Fibroblast of skin of scalp (primary cell): ENCODE measurements at places on chromosomes 16 and 17.
A peak's percentile ranks its signal among the peaks of the same experiment; 100 is the strongest.

DNA sequence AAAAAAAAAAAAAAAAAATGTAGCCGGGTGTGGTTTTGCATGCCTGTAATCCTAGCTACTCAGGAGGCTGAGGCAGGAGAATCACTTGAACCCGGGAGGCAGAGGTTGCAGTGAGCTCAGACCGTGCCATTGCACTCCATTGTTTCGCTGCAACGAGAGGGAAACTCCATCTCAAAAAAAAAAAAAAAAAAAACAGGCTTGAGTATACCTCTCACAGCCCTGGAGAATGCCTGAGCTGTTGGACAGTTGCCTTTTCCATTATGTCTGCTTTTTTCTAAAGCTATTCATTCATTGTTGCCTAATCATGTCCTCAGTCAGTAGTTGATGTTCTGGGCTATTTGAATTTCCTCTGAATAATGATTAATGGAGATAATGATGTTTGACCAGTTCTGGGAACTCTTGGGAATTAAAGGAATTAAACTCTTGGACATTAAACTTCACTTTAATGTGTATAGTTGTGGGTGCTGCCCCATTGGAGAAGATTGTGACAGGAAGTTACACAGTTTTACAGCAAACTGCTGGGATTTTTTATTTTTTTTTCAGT lies 11.8 kb downstream of the HMOX2 start:
- DNase-seq: peak; percentile 47

DNA sequence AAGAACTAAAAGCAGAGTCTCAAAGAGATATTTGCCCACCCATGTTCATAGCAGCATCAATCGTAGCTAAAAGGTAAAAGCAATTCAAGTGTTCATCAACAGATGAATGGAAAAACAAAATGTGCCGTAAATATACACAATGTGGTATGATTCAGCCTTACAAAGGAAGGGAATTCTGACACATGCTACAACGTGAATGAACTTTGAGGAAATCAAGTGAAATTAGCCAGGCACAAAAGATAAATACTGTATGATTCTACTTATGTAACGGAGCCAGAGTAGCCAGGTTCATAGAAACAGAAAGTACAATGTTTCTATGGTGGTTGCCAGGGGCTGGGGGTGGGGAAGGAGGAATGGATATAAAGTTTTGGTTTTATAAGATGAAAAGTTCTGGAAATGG lies 57.8 kb upstream of the IL34 start:
- no peak for DNase-seq

GRCh38 chr16:79165506-79165905 lies 435.0 kb downstream of the MAF start:
- no peak for DNase-seq

DNA sequence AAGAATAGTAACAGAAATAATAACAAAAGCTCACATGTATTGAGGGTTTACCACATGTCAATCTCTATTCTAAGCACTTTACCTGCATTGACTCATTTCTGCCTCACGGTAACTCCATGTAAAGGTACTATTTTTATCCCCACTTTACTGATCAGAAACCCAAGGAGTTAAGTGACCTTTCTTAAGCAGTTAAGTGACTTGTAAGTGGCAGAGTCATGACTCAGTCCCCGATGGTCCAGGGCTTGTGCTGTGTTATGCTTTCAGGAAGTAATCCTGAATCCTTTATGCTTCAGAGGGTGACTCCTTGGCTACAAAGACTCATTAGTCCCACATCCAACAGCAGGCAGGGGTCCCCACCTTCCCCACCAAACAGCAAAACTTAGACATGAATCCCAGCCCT lies 66.5 kb downstream of the MRM1 start:
- no peak for DNase-seq

GRCh38 chr16:29852654-29853053 lies 10.4 kb downstream of the CDIPT start:
- peak; percentile 71 for DNase-seq

GRCh38 chr17:61806936-61807335 lies 56.4 kb downstream of the BRIP1 start:
- peak; percentile 65 for DNase-seq

DNA sequence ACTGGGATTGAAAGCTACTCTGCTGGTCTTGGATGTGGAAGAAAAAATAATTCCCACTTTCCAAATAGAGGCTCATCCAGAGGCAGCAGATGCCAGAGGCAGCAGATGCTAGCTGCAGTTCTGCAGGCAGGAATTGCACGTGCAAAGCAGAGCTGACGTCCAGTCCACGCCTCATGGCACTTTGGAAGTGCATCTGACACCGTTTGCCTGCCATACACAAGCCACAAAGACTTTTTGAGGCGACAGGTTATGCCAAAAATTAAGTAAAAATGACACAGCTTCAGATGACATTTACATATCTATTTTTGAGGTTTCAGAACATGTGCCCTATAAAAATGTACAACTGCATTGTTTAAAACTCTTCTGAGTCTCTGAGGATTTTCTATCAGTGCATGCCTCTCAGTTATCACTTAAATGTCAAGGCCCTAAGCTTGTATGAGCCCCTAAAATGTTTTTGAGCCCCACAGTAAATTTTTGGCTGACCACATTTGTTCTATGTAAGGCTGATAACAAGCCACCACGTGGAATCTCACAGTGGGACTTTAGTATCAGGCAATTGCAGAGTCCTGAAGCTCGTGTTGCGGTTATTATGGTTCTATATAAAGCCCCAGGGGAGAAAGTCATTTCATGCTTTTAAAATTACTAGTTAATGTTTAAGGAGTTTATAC lies 239.2 kb downstream of the PRKCA start:
- DNase-seq: peak; percentile 85

GRCh38 chr16:44655-45054 lies 8.8 kb downstream of the POLR3K start:
- no peak for DNase-seq

GRCh38 chr16:11285842-11286241 lies 4.7 kb upstream of the PRM1 start:
- no peak for DNase-seq

GRCh38 chr16:7508656-7509055 lies 176.0 kb downstream of the RBFOX1 start:
- DNase-seq: no peak

DNA sequence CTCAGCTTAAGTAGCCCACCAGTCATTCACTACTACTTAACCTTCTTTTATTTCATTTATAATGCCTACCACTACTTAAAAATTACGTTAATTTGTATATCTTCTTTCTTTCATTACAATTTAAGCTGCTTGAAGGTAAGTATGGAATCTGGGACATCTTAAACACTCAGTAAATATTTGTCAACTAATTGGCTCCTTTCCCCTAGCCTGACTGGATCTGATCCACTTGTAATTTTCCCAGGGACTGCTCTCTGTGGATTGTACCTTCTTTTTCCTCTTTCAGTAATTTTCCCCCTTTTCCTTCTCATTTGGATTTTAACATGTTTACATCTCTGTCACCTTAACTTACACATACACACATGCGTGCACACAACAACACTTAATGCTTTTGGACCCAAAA lies 152.4 kb upstream of the RBL2 start:
- no peak for DNase-seq

GRCh38 chr16:4613636-4614570 lies 785 bp downstream of the UBALD1 start:
- peak; percentile 31 for DNase-seq

DNA sequence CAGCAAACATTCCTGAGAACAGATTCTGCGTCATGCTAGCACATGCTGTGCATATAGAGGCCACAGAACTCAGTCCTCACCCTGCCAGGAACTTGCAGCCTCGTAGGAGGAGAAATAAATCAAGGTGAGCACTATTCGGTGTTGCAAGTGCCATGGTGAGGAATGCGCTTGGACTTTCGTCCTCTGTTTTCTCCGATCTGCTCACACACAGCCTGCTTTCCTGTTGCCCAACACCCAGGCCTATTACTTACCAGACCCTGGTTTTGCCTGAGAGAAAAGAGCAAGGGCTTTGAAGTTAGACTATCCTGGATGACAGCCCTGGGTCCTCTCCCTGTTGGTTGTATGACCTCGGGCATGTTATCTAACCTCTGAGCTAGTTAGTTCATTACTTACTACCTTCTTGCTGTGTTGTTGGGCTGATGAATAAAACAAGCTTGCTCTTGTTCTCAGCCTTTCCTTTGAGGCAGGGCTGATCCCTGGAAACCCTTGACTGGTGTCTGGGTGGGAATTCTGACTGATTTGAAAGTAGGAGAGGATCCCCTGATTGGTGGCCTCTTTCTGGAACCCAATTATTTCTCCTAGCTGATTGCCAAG lies 2.9 kb downstream of the ACSF2 start:
- DNase-seq: no peak

GRCh38 chr17:39739885-39740356 lies 2.2 kb downstream of the GRB7 start:
- DNase-seq: peak; percentile 55

DNA sequence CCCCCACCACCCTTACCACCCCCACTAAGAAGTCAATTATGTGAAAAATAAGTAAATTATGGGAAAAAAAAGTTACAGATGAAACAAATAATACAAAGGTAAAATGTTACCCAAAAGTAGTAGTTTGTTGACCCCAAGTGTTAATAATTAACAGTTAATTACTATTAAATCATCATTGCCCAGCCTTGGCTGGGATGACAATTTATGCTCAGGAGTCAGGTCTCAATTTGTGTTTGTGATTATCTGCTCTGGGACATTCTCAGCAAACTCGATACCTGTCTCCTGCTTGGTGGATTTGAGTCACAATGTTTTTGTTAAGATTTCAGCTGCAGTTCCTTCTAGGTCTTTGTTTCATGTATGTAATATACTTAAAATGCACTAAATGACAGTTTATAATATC lies 172.3 kb upstream of the IRX3 start:
- DNase-seq: no peak

DNA sequence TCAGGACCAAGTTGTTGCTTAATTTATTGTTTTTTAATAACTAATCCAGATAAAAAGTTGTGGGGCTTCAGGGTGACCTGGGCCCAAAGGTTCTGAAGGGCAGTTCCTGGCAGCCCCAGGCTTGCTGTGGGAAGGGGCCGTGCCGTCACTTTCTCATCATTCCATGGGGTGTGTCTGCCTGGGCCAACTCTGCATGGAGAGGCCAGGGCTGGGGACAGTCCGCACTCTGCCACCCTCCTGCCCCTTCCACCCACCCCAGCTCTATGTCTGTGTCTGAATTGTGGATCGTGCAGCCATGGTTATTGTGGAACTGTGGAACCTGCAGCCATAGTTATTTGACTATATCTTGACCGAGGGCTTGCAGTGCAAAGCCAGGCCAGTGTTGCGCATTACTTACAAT lies 4.0 kb downstream of the LIMD2 start:
- DNase-seq: no peak

DNA sequence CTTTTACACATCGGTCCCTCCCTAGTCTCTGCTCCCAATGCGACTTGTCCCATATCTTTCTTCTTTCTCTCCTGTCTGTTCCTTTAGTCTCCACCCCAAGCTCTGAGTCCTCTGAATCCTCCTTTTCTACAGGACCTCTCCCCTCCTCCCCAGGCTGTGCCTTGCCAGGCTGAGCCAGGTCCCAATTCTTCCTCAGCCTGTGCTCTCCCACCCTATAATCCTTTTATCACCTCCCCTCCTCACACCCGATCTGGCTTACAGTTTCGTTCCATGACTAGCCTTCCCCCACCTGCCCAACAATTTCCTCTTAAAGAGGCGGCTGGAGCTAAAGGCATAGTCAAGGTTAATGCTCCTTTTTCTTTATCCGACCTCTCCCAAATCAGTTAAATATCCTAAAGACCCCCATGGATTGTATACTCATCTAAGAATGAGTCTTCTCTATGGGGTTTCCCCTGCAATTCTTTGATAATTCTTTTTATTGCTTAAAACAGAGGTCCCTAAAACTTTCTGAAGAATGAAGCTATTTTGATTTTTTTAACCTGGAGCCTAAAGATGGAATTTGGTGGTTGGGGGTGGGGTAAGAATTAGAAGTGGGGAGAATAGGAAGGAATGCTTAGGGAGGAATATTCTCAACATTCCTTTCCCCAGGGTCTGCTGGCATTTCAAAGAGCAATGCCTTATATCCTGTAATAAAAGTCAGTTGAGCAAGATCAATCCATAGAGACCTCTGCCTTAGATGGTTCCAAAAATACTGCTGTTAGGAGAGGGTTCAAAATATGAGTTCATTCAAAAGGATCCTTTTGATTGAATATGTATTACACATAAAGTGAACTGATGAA lies 102.8 kb downstream of the MYO1D start:
- peak; percentile 27 for DNase-seq

- no peak for DNase-seq
Observed at GRCh38 chr17:61209106-61209439, 190.6 kb upstream of the TBX2 start.

- no peak for DNase-seq
Observed at GRCh38 chr16:48201515-48202201, 42.4 kb upstream of the LONP2 start.

DNA sequence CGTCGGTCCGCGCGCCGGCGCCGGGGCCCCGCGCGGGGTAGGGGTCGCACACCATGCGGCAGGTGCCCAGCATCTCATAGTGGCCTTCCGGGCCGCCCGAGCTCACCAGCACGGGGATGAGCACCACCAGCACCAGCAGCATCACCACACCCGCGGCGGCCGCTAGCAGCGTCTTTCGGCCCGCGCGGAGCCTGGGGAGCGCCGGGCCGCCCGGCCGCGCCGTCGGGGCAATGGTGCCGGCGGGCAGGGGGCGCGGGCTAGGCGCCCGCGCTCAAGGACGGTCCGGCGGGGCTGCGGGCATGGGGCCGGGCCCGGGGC lies 237 bp downstream of the C1QL1 start:
- DNase-seq: no peak

- DNase-seq: no peak
Observed at GRCh38 chr17:58648236-58648635, 43.6 kb downstream of the TEX14 start.

- DNase-seq: no peak
Observed at GRCh38 chr16:48101069-48101674, 54.6 kb downstream of the ABCC12 start.

DNA sequence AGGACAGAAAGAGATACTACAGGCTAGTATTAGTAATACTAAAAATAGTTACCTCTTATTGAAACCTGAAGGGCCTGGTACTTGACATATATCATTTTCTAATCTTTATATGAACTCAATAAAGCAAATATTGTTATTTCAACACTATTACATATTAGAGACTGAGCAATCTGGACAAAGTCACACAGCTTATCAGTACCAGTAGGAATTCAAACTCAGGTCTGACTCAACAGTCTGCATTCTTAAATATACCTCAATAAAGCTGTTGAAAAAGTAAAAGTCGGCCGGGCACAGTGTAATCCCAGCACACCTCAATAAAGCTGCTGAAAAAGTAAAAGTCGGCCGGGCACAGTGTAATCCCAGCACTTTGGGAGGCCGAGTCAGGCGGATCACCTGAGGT lies 67.4 kb downstream of the KANSL1 start:
- no peak for DNase-seq

- DNase-seq: no peak
Observed at GRCh38 chr16:52557236-52557635, 10.3 kb upstream of the TOX3 start.
